Muscle of arm (tissue), 14 donors: ENCODE measurements at places on chromosomes 7 and 10.

- no peak for DNase-seq
Observed at GRCh38 chr7:69632280-69632679, 34.0 kb downstream of the AUTS2 start.

GRCh38 chr7:45910855-45911254, 10.2 kb downstream of the IGFBP3 start:
- DNase-seq: no peak

DNA sequence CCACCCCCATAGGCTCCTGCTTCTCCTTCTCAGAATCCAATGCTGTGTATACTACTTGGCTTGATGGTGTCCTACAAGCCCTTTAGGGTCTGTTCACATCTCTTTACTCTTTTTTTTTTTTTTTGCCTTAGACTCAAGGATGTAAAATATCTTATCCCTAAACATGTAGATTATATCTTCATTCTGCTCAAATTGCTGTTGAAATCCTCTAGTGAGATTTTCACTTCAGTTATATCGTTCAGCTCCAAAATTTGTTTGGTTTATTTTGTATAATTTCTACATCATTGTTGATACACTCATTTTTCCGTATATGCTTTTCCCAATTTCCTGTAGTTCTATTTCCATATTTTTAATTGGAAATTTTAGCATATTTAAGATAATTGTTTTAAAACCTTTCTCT, 1.8 kb upstream of the AKR1C3 start:
- no peak for DNase-seq

DNA sequence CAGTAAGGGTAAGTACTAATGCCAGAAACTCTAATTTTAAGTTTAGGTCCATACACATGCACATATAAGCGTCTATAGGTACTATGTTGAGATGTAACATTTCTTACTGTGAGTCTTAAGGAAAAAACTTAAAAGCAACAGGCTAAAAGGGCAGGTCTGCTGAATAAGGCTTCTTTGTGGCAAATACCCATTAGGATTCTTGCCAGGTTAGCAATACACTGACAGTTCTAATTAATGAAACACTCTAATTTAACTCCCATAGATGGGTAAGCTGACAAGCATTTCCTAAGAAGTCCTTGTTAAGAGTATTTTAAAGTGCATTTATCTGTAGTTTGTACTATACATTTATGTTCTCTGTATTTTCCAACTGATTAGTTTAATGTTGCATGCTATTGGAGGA, 14.0 kb downstream of the SCRN1 start:
- no peak for DNase-seq

DNA sequence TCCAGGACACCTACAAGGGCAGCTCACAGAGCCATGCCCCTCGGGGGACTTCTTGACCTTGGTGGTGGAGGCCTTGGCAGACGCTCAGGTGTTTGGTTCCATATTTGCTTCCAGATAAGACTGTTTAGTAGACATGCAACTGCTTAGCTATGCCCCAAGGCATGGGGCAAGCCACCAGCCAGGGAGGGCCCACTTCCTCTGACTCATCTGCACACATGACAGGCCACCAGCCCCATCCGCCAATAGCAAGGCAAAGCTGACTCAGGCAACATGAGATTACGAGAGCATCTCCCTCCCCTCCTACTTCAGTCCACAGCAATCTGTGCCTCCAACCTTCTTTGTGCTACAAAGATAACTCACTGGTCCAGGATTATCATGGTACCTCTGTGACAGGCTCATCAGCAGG, 54.9 kb downstream of the KCNMA1 start:
- no peak for DNase-seq

DNA sequence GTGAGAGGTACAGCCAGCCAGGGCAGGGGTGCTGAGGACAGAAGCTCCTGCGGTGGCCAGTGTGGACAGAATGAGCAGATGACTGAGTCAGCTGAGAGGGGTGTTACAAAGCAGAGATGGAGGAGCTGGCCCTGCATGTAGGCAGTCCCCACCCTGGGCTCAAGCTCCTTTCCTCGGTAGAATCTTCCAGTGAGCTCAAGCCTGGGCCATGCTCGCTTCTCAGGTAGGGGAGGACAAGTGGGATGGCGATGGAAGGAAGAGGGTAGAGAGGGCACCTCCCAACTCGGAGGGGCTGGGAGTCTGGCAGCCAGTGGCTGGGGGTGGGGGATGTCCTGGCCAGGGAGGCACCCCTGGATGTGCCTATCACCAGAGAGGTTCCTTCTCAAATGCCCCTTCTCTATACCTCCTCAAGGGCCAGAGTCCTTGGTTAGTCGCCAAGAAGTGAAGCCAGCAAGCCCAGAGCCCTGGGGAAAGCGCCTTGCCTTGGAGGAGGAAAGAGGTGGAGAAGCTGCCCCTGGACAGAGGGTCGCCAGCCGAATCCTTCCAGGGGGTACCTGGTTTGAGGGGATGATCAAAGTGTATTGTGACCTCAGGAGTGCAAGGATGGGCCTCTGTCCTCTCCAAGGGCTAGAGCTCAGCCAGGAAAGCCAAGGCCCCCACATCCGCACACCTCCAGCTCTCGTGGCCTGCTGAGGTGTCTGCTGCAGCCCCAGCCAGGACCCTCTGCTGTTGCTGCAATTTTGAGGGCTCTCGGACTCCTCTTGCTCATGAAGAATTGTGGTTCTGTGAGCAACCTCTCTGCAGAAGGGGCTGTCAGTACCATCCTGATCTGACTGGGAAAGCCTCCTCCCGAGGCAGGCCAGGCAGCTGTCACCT, 88.6 kb upstream of the MACROH2A2 start:
- no peak for DNase-seq

DNA sequence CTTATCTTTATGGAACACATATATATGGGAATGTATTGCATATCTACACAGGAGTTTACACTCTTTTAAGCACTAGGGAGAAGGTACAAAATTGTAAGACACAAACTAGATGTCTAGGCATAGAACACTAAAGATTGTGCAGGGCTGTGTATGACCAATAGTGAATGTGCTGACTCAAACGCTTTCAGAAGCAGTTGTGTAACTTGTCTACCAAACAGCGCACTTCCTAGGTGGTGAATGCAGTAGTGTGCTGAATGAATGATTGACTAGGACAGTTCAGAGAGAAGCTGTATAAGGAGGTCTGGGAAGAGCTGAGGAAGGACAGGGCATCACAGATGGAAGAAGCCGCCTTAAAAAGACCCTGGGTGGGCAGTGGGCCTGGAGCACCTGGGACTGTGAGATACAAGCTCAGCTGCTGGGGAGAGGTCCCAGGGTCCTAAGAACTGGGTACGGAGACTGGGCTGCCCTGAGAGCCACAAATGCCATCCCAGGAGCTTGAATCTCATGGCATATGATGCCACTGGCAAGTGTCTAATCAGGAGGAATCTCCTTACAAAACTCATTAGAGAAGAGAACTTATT, 14.2 kb downstream of the CLRN3 start:
- DNase-seq: no peak

- no peak for DNase-seq
Observed at GRCh38 chr7:108442039-108442568, 14.1 kb downstream of the NRCAM start.

DNA sequence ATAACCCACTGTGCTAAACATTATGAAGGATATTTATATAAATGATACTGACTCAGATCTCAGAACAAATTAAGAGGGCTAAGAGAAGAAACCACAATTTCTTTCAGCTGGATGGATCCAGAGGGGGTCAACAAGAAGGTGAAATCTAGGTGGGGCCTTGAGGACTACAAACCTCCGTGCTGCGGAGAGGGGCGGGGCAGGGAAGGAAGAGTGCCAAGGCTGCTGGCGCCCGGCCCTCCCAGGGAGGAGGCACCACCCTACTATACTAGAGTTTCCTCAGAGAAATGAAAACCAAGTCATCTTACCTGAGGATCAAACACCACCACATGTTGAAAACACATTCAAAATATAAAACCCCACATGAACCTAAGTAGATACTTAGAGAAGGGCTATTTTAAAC, 29.3 kb upstream of the CRYGN start:
- no peak for DNase-seq

- no peak for DNase-seq
Observed at GRCh38 chr7:29993140-29993539, 3.5 kb upstream of the SCRN1 start.

GRCh38 chr10:69262292-69262751, 16.0 kb upstream of the HK1 start:
- DNase-seq: no peak

- DNase-seq: no peak
Observed at GRCh38 chr10:51747216-51747615, 47.8 kb upstream of the CSTF2T start.

DNA sequence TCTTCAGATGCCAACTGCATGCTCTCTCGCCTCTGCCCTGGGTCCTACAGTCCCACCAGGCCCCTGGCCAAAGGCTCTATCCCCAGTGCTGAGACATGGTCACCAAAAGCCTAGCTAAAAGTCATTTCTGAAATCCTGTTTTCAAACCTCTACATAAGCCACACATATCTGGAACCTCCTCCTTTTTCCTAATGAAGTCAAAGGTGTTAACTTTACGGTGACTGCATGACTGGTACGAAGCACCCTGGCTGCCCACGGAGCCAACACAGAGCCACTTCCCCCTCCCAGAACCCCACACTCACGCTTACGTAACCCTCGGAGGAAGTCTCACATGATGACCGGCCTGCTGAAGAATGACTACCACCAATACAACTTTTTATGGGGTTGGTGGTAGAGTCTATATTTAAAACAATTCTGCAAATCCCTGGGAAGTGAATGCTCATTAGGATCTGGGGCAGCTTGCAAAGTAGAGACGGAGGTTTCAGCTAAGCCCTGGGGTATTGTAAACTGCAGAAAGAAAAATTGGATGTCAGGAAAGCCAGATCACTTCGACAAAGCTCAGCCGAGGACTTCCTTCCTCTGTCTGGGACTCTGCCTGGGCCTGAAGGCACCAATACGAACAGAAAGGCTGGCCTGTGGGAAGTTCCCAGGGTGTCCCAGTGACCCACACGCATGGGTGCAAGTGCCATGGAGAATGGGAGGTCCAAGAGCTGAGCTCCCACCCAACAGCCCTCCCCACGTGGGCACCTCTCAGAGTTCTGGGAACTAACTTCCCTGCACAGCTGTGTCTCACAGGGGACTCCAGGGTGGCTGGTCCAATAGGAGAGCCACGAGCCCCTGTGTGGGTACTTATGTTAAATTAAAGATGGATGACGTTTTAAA, 50.7 kb downstream of the PDGFA start:
- DNase-seq: no peak

DNA sequence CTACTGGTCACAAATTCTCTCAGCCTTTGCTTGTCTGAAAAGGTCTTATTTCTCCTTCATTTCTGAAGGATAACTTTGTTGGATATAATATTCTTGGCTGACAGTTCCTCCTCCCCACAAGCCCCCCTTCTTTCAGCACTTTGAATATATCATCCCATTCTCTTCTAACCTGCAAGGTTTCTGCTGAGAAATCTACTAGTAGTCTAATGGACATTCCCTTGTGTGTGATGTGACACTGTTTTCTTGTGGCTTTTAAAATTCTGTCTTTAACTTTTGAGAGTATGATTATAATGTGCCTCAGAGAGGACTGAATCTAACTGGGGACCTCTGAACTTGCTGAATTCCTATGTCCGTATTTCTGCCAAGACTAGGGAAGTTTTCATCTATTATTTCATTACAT, 104.3 kb downstream of the RSU1 start:
- no peak for DNase-seq

- no peak for DNase-seq
Observed at GRCh38 chr7:138625849-138626230, 75.3 kb downstream of the SVOPL start.

DNA sequence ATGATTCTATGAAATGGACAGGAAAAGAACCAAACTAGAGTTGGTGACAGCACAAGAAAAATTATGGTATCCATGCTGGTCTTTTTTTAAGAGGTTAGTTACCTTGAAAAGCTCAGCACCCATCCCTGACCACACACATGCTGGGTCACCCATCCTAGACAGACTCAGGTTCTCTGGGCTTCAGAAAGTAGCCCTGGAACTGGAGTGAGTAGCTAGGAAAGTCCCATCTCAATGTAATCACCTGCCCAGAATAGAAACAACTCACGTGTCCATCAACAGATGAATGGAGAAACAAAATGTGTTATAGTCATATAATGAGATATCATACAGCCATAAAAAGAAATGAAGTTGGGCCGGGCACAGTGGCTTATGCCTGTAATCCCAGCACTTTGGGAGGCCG, 37.0 kb downstream of the GSDME start:
- DNase-seq: no peak

DNA sequence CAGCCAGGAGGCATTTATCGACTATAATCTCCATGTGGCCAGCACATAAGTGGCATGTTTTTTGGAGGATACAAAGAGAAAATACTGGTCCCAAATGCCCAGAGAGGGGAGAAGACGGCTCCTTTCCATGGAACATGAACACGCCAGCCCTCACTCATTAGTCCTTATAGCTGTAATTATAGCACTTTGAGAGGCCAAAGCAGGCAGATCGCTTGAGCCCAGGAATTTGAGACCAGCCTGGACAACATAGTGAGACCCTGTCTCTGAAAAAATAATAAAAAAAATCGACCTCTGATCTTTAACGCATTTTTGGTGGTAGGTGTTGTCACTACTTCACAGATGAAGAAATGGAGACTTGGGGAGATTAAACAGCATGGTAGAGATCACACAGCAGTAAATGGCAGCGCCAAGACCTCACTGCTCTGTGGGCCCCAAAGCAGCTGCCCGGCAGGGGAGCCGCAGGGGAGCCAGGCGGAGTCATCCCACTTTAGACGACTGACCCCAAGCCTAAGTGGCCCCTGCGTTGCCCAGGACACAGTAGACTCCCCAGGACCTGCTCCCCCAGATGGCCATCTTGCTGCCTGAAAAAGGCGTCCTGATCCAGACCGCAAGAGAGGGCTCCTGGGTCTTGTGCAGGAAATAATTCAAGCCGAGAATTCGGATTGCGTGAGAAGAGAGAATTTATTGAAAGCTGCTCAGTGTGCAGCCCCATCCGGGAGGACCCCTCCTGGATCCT, 21.2 kb upstream of the PRKAG2 start:
- no peak for DNase-seq

DNA sequence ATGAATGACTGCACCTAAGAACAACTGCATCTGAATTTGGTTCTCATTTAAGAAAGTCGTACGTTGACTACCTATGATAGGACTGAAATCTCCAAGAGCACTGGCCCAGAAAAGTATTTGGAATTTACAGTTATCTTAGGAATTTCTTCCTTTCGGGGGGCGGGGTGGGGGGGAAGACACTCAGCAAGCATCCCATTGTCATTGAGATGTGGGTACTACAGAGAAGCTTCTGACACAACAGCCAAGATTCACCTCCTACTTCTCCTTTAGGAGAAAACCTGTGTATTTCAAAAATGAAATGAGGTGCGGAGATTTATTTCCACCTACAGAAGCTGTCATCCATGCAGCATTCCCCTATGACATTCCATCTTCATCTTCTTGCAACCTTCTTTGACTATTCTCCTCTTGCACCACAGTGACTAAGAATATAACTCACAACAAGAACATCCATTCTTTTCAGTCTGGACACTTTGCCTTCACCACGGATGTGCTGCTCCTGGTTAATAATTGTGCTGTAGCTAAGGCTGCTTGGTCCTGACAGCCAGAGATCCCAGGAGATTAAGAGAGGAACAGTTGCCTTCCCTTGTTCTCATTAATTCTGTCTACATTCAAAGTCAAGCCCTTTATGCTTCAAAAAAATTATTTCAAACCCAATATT, 98.4 kb upstream of the FRMD4A start:
- no peak for DNase-seq

GRCh38 chr7:5332579-5332978, 49.8 kb downstream of the SLC29A4 start:
- DNase-seq: no peak
